ENCODE measurements at places on chromosomes 7 and 10.

GRCh38 chr10:121185816-121186455, 334.8 kb downstream of the WDR11 start:
- DNase-seq = no peak

DNA sequence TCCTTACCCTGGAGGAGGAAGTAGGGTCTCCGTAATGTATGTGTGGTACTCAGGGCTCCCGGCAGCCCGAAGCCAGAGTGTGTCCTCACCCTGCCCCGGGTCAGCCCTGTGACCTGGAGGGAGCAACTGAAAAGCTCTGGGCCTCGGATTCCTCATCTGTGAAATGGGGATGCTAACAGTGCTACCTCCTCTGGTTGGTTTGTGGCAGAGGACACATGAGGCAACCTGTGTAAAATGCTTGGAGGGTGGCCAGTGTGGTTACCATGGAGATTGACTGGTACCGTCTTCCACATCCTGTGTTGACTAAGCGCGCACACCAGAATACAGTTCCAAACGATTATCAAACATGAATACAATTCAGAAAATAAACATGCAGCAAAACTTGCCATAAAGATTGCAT, 163.8 kb upstream of the KLF6 start:
- no peak for DNase-seq

DNA sequence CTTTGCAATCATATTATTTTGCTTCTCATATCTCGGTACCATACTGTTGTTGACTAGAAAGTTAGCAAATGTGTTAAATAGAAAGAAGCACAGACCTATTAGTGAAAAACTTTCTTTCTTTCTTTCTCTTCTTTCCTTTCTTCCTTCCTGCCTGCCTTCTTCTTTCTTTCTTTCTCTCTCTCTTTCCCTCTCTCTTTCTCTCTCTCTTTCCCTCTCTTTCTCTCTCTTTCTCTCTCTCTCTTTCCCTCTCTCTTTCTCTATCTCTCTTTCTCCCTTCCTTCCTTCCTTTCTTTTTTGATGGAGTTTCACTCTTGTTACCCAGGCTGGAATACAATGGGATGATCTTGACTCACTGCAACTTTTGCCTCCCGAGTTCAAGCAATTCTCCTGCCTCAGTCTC, 1160.6 kb downstream of the GATA3 start:
- DNase-seq = no peak

DNA sequence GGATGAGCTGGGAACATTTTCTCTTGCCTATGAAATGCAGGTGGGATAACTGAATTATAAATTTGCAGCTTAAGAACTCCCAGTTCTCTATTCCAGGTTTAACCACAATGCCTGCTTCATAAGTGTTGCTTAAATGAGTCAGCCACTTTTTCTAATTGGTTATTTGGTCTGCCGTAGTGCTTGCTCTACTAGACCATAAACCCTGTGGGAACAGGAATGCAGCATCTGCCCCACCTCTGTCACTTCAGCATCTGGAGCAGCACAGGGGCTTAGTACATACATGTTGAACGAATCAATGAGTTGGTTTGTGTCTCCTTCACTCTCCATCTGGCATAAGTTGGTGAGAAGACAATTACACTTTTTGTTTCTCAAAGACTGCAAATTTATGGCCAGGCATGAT, 95.2 kb upstream of the PTER start:
- peak; percentile 34 for DNase-seq

DNA sequence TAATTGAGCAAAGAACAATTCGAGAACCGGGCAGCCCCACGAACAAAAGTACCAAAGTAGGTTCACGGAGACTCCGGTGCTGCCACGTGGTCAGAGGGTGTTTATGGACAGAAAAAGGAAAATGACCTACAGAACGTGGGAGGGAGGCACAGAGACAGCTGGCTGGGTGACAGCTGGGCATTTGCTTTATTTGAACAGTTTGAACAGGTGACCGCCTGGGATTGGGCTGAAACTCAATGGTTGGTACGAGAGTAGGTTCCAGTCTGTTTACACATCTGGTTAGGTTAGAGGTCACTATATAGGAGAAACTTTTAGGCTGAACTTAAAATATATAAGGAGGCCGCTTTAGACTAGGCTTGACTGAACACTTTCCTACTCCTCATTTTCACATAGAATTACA, 50.6 kb upstream of the CELF2 start:
- no peak for DNase-seq

DNA sequence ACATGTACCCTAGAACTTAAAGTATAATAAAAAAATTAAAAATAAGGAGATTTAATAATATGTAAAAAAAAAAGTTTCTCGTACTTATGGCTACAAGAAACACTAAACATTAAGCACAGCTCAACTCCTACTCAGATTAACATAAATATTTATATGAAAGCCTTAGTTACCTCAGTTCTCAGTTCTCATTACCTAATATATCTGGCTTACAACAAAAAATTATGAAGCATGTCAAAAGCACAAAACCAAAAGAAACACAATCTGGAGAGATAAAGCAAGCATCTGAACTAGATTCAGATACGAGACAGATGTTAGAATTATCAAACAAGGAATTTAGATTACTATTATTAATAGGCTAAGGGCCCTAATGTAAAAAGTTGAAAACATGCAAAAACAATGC, 40.1 kb downstream of the RNF133 start:
- no peak for DNase-seq

GRCh38 chr10:14543046-14543903, 212.6 kb upstream of the FRMD4A start:
- DNase-seq = no peak

DNA sequence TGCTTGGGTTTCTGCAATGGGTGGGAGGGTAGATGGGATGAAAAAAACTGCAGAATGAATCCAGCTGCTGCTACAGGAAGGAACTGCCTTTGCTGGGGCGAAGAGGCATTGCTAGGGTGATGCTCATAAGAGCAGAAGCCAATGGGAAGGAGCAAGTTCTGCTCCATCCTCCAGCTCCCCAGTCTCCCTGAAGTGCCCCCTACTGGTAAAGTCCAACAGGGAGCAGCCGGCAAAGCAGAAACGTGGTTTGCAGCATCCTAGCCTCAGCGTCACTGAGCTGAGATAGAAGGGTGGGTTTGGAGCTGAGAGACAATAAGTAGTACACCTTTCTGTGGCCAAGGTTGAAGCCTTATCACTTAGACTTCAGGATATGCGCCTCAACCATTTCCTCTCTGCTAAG, 220.5 kb downstream of the CCSER2 start:
- no peak for DNase-seq

GRCh38 chr7:86448856-86449255, 194.9 kb upstream of the GRM3 start:
- no peak for DNase-seq

DNA sequence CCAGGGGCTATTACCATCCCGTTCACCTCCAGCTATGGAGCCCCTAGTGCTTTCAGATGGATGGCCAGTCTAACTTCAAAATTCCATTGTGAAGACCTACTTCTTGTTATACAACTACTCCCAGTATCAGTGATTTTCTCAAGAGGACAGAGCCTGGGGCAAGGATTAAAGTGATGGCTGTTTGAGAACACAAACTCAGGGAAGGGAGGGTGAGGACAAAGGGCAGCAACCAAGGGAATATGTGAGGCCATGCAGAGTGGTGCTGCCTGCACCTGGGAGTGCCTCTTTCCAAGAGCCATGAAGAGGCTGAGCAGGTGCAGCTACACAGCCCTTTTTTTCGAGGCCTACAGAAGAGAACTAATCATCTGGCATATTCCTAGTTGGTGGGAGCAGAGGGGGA, 303.5 kb upstream of the BMPER start:
- no peak for DNase-seq

GRCh38 chr10:44989597-44990301, 11.0 kb upstream of the ZNF22 start:
- no peak for DNase-seq

DNA sequence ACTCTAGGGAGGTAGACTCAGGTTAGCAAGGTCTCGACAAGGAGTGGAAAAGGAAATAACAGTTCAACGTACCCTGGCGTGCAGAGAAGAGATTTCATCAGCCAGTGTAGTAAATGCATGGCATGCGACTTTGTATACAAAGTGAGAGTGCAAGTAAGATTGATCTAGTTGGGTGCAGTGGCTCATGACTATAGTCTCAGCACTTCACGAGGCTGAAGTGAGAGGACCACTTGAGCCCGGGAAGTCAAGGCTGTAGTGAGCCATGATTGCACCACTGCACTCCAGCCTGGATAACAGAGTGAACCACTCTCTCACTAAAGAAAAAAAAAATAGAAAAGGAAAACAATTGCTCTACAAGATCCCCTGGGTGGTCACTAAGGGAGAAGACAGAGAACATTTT, 528.6 kb downstream of the SORCS1 start:
- DNase-seq = no peak

GRCh38 chr10:89478085-89478738, 57.2 kb downstream of the SLC16A12 start:
- DNase-seq = no peak

DNA sequence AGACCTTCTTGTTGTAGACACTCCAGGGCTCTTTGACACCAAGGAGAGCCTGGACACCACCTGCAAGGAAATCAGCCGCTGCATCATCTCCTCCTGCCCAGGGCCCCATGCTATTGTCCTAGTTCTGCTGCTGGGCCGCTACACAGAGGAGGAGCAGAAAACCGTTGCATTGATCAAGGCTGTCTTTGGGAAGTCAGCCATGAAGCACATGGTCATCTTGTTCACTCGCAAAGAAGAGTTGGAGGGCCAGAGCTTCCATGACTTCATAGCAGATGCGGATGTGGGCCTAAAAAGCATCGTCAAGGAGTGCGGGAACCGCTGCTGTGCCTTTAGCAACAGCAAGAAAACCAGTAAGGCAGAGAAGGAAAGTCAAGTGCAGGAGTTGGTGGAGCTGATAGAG, 5.5 kb downstream of the GIMAP7 start:
- no peak for DNase-seq

DNA sequence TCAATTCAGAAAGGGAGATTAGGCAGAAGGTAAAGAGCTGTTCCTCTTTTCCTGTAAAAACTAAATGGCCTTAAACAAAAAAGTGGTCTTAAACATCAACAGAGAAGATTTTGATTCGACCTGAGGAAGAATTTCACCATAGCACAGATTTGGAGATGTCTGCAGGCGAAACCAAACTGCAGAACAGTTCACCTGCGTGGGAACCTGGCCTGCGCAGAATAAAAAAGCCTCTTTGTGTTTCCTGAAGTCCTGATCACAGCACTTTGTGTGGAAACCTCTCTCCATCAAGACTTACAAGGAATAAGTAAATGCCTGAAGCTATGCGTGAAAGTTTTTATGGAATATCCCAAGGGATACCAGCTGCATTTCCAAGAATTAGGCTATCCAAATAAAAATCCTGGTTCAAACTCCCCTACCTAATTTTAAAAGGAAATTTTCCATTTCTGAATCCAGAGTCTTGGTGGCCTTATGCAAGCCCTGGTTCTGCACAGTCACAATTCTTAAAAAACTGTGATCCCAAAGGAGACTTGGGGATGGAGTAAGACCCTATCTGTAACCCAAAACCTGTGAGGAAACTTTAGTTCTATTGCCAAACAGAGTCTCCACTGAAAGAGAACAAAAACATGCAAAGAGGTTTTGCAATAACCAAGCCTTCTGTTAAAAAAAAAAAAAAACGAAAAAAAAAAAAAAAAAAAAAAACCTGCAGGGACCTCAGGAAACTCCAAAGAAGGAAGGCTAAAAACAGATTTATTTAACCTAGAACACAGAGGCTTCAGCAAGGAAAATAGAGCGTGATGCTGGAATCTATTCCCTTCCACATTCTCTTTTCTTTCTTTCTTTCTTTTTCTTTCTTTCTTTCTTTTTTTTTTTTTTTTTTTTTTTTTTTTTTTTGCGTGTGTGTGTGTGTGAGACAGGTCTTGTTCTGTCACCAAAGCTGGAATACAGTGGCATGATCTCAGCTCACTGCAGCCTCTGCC, 10.4 kb downstream of the CALML3 start:
- DNase-seq = no peak

GRCh38 chr10:59757966-59758365, 4.7 kb upstream of the MRLN start:
- peak; percentile 2 for DNase-seq

- no peak for DNase-seq
Measured at GRCh38 chr10:92846854-92847201, 1.5 kb upstream of the EXOC6 start.

- DNase-seq = no peak
Measured at GRCh38 chr7:32462977-32463376, 27.2 kb downstream of the LSM5 start.

DNA sequence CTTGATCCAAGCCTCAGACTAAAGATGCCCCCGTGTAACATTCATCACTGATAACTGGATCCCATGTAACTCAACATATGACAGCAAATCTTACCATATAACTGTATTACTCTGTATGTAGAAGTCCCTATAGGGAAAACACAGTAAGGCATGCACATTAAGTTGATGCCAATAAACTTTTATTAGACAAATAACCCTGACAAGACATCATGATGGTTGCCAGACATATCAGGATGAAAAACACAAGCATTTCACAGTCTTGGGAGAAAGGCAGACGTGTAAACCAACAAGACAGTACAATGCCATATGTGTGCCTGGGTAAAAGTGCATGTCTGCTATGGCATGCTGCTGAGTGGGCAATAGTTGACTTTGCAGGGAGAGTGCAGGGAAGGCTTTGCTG, 142.2 kb downstream of the HERPUD2 start:
- DNase-seq = no peak

GRCh38 chr7:147912946-147913638, 677.5 kb upstream of the C7orf33 start:
- no peak for DNase-seq

DNA sequence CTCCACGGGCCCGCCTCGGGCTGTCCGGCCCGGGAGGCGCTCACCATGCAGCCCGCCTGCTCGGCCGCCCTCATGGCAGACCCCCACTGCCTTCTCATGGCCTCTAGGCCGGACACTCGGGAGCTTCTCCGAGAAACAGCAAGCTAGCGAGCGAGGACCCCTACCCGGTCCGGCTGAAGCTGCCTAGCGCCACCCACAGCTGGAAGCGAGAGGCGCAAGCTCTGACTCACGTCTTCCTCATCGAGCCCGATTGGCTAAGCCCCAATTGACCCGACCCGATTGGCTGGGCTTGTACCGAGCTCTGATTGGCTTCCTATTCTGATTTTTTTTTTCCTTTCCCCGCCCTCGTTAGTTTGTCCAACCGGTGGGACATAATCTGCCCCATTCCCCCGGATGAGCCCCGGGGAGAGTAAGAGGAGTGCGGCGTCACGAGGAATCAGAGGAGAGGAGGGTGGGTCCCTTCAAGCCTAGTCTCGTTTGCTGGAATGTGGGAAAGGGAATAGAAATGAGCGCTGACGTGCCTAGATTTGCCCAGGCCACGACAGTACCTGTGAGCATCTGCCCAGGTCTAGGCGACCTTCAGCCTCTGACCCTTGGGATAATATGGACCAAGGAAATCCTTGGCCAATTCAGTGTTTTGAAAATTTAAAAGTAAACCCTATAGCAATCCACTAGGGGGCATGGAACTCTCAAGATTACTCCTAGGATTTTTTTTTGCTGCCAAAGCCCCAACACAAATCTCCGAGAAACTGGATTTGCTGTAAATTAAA, at the start of gene TYSND1:
Gene TYSND1 (minus strand): TSS at position 212 of the 770 bp plus-strand sequence. CDS start 114 bp downstream, at position 98.
- peak; percentile 91 for DNase-seq

GRCh38 chr7:100173806-100174495, 3.2 kb downstream of the GPC2 start:
- DNase-seq = no peak

All from kidney epithelial cell (primary cell).